ENCODE measurements at places on chromosomes 3 and 15.

- DNase-seq, result no peak
Measured at GRCh38 chr3:111929484-111929883, 49.3 kb upstream of the ABHD10 start.

GRCh38 chr3:146476094-146476740, 6.9 kb upstream of the PLSCR2 start:
- no peak for DNase-seq

GRCh38 chr15:65663521-65663920, 41.8 kb downstream of the SLC24A1 start:
- no peak for DNase-seq

DNA sequence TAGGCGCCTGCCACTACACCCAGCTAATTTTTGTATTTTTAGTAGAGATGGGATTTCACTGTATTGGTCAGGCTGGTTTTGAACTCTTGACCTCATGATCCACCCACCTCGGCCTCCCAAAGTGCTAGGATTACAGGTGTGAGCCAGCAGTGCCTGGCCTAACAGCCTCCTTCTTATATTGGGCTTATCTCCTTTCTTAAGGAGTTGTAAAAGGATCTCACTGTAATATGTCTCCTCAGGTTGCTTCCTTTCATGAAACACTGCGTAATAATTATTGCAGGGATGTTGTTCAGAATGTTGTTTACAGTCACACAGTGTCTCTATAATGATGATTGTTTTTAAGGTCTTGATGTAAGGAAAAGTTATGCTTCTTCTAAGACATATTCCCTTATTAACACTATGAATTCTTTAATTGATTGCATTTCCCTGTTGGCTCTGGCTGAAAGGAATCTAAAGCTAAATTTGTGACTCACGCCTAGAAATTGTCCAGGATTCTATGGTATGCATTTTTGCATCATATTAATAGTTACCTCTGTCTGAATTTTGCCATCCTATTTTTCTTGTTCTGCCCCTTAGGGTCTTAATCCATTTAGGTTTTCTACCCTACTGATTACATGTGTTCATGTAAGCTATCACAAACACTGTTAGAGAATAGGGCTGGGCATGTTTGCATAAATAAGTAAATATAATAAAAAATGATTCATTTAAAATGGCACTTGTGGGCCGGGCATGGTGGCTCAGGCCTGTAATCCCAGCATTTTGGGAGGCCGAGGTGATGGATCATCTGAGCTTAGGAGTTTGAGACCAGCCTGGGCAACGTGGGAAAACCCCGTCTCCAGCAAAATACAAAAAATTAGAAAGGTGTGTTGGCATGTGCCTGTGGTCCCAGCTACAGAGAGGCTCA, 24.5 kb upstream of the RNF111 start:
- no peak for DNase-seq

- DNase-seq, result no peak
Measured at GRCh38 chr15:54298396-54298795, 320.2 kb downstream of the UNC13C start.

GRCh38 chr3:196365736-196366135, 27.5 kb upstream of the TM4SF19 start:
- no peak for DNase-seq

GRCh38 chr3:165748094-165748493, 89.1 kb downstream of the BCHE start:
- DNase-seq, result no peak

DNA sequence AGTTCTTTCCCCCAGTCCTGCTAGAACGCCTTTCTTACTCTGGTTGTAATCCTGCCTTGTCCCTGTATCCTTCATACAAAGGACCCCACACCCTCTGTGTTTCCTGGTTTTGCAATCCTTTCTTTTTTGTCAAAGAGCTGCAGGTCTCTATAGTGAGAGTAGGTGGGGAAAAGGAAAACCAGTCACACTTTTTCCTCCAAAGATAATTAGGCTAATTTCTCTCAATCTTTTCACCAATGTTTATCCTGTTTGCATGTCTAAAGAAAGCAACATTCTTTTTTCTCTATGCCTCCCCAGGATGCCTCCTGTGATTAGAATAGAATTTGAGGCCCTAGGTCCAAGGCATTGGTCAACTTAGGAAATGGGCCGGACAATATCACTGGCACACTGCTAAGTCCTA, 25.4 kb downstream of the SEMA6D start:
- DNase-seq, result no peak

- no peak for DNase-seq
Measured at GRCh38 chr3:128806588-128806987, 72.8 kb upstream of the ACAD9 start.

- no peak for DNase-seq
Measured at GRCh38 chr3:3825035-3825434, 25.8 kb downstream of the LRRN1 start.

- DNase-seq, result peak; percentile 49
Measured at GRCh38 chr15:91302588-91303439, 202.8 kb downstream of the SV2B start.

GRCh38 chr3:98602078-98602678, 8.8 kb upstream of the CPOX start:
- no peak for DNase-seq

DNA sequence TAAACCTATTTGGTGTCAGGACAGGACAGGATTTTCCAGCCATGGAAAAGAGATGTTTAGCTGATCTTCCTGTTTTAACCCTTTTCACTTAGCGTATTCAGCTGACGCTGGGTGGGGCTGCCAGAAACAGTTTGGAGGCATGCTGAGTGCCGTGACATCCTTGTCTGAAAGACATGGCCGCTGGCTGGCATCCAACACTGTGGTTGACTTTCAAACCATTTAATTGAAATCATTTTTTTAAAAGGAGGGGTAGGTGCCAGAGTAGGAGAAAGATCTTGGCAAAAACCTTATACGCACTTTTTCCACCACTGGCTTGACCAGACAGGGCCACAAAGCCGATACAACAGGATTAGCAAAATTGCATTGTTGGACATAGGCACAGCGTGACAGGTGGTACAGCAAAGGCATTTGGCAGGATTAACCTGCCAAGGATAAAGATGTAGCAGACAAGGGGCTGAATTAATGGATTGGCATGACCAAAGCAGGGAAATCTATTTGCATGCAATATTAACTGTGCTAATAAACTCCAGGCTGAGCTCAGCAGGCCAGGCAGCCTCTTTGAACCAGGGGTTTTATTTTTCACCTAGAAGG, 131.8 kb upstream of the TOPAZ1 start:
- no peak for DNase-seq

DNA sequence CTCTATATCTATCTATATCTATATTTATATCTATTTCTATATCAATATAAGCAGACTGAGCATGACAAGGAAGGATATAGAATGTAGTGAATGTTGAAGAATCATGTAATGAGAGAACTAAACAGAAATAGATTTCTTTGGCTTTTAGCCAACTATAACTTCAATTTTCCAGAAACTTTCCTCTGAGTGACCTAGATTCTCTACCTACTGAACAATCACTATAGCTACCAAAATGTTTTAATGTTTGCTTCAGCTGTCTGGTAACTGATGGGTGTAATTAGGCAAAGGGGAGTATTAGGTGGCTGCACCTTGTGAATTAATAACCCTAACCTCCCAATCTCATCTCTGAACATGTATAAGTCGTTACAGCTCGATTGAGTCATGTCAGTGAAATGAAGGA, 76.4 kb upstream of the ROBO1 start:
- no peak for DNase-seq
